ENCODE measurements at places on chromosomes 4 and X.

- no peak for DNase-seq
Observed at GRCh38 chr4:152896811-152897210, 39.3 kb upstream of the FHDC1 start.

GRCh38 chr4:141913928-141914327 is 277.5 kb downstream of the IL15 start:
- peak; percentile 44 for DNase-seq

DNA sequence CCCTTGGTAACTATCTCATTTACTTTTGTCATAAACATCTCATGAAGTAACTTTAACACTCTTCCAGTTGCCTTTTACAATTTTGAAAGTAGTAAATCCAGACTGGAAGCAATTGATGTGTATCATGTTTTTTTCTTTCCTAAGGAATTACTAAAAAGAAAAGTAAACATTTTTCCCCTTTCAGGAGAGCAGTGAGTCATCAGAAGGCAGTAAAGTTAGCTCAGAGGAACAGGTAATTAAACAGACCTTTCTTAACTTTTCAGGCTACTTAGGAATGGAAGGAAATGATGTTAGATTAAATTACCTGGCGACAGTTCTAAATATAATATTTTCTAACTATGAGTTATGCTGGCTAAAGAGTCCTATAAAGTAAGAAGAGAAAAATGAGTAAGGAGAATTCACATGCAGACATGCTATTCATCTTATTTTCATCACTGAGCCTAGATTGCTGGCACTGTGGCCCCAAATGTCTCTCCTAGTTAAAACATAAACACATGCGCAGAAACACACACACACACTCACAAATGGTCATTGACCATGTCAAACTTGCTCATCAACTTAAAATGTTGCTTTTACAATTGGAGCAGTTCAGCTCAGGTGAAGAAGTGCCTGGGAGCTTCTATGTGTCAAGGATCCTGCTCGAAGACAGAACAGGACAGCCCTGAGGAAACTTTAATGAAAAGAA is 9.3 kb downstream of the DMP1 start:
- no peak for DNase-seq

DNA sequence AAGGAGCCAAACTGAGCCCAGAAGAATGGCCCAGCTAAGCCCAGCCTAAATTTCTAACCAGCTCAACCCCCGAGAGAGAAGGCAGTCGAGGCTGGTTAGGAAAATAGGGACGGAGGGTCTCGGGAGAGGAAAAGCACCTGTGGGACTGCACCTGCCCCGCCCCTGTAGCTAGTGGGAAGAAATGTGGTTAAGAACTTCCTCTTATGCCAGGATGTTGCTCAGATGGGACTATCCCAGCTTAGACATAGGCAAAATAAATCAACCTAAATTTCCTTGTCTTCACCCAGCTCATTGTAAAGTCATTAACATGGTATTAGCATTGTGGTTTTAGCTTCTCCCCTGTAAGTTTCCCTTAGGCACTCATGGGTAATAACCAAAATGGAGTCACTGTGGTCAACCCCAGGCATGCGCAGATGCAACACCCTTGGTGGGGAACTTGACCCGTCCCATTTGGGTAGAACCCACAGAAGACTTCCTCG is 86.8 kb downstream of the ZNF718 start:
- DNase-seq, result no peak

DNA sequence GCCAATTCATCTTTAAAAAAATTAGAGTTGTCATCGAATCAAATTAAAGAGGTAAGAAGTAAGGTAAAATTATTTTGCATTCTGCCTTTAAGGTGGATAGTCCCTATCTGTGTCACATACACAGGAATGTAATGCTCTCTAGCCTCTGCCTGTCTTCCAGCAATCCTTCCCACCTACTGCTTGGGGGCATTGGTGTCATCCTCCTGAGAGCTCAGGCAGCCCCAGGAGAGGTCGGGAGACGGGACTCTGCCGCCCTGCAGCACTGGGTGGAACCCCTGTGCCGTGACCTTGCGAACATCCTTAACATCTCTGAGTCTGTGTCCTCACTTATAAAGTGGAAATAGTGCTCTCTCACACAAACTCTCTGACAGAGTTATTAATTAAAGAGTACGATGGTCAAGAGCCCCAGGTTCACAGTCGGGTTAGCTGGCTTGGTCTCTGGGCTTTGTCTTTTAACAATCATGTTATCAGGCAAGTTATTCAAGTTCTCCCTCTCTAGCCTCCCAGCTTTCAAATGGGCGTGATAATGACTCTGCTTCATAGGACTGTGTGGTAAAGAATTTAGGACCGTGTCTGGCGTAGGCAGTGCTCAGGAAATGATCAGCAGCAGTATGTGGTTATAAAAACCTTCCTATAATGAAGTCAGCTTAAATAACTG is 10.2 kb downstream of the TLR3 start:
- DNase-seq, result no peak

- no peak for DNase-seq
Observed at GRCh38 chr4:11821772-11822430, 393.2 kb upstream of the HS3ST1 start.
